ENCODE measurements at places on chromosomes 1 and 21.
A peak's percentile ranks its signal among the peaks of the same experiment; 100 is the strongest.

DNA sequence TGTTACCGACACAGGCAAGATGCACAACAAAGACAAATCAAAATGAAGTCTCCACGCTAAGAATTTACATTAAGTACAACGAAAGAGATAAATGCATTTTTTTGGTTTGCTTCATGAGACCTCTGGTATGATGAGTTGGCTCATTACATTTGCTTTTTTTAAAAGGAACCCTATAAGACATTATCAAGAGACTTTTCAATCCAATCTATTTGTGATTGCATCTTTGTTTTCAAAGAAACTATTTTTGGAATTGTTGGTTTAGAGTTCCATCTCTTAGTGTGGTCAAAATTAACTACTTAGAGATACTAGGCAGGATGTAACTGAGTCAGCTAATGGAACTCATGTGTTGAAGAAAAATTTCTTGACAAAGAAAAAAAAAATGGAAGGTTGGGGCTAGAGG is 200.1 kb downstream of the ZC3H11B start:
- no peak for DNase-seq

- DNase-seq = no peak
These were observed 6.9 kb upstream of the PLA2G2D start for GRCh38 chr1:20126041-20126805.

- no peak for DNase-seq
These were observed 27.1 kb upstream of the DAB1 start for GRCh38 chr1:57450981-57451380.

GRCh38 chr1:53484705-53485477 is 25.7 kb downstream of the DMRTB1 start:
- no peak for DNase-seq

DNA sequence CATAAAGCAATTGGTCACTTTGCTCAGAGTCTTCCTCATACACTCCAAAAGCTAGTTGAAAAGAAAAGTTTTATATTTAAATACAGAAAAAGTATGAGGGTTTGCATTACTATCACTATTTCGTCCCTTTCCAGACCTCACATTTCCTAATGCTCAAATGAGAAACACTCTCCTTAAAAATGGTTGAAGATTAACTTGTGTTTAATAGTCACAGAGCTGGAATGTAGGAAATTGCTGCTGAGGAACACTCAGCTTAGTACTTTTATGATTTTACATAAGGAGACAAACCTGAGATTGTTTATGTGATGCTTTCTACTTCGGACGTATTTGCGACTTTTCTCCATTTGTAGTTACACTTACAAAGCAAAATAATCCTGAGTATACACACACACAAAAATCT is 39.8 kb downstream of the MYSM1 start:
- no peak for DNase-seq

- no peak for DNase-seq
These were observed 511.0 kb upstream of the CAMK1G start for GRCh38 chr1:209072481-209072880.

DNA sequence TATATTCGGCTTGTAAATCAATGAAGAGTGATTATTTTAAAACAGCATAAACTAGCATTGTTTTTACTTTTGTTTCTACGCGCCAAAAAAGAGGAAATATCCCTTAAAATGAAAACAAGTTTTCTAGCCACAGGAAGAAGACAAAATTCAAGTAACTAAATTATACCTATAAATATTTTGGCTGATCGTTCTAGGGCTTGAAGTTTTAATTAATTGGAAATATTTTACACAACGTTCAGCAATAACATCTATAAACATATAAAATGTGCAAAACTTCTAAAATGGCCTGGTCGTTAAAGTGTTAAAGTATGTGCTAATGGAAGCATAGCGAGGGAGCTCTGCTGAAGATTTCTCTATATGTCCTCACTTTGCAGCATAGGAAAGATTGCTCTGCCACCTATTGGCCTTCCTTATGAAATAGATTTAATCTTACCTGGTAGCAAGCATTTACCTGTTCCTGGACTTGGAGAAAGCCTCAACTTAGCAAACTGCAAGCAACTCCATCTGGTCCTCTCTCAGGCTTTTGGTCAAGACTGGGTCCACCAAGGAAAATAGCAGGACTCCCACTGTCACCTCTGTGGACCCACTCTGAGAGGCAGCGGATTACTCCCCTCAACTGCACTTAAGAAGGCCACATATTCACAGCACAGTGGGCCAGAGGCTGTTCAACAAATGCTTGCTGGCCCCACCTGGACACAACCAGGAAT is 351.3 kb upstream of the RUNX1 start:
- DNase-seq = peak; percentile 21

- no peak for DNase-seq
These were observed 453.7 kb downstream of the TTLL7 start for GRCh38 chr1:83545066-83545862.

DNA sequence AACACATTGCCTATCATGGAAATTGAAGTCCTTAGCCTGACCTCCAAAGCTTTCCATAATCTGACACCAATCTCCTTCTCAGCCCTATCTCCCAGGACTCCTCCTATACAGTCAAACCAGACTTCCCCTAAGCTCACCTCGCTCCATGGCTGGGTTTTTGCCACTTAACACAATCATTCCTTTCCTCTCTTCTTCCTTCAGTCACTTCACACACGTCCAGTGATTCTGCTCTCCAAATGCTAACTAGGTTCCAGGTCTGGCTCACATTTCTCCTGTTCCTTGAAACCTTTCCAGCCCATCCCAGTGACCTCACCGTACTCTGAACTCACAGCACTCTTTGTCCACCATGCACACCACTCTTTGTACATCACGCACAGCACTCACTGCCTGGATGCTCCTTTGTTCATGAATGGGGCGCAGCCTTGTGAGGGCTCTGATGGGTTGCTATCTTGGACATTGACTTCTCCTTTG is 98.4 kb downstream of the GLUL start:
- no peak for DNase-seq

DNA sequence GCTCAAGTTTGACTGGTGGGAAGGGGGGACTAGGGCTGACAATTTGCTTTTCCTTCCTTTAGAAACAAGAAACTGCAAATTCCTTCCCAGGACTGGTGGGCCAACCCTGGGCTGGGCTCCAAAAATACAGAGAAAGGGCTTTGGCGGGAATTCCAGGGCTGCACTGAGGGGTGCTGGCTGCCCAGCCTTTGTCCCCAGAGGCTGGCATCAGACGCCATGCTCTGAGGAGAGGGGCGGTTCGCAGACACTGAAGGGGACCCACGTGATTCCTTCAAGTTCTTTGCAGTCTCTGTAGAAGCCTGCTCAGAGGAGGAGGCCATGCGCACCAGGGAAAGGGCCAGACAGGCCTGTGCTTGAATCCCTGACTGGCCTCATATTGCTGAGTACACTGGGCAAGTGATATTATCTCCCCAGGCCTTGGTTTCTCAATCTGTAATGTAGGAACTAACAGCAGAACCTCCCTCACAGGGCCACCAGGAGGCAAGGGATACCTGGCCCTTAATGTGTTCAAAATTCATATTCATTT is 119.5 kb downstream of the EPHB2 start:
- DNase-seq = peak; percentile 20

DNA sequence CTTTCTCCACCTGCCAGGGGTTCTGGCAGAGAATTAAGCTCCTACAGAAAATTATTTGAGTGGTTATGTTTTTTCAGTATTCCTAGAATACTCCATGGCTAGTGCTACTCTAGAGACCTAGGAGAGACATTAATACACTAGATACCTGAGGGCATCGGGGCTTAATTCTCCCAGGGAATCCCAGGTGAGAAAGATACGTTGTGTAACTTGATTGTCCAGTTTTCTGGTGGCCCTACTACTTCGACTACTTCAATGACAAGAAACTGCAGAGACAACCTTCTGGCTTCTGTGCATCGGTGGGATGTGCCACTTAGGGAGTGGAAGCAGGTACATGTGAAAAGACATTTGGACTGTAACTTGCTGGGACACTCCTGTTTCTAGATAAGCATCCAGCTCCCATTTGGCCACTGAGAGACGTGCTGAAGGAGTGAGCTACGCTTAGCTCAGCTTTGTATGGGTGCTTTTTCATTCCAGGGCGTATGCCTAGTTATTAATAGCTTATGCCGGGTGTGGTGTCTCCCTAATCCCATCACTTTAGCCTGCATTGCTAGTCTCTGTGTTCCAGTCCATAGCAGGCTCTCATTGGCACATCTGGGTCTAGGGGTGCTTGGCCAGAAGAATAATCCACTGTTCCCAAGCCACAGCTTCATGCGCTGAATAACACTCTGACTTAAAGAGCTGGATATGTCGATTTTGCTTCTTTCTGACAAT is 300.7 kb downstream of the SIPA1L2 start:
- DNase-seq = no peak

DNA sequence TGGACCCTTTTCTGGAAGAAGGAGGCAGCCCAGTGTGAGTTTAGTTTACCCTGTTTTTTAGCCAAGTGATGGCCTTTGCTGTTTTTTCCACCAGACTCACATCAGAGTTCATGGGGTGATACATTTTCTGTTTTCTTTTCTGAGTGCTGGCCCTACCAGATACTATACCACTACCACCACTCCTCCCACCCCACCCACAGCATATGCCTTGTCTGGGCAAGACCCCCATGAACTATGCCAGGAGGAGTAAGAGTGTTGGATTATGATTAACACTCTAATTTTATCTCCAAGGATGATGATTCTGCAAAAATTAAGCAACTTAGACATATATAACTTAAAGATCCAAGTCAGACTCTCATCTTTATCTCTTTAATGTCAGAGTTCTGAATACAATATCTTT is 26.1 kb downstream of the FABP3 start:
- DNase-seq = no peak

- DNase-seq = no peak
These were observed 148.4 kb upstream of the MAP1LC3C start for GRCh38 chr1:242147096-242147976.

DNA sequence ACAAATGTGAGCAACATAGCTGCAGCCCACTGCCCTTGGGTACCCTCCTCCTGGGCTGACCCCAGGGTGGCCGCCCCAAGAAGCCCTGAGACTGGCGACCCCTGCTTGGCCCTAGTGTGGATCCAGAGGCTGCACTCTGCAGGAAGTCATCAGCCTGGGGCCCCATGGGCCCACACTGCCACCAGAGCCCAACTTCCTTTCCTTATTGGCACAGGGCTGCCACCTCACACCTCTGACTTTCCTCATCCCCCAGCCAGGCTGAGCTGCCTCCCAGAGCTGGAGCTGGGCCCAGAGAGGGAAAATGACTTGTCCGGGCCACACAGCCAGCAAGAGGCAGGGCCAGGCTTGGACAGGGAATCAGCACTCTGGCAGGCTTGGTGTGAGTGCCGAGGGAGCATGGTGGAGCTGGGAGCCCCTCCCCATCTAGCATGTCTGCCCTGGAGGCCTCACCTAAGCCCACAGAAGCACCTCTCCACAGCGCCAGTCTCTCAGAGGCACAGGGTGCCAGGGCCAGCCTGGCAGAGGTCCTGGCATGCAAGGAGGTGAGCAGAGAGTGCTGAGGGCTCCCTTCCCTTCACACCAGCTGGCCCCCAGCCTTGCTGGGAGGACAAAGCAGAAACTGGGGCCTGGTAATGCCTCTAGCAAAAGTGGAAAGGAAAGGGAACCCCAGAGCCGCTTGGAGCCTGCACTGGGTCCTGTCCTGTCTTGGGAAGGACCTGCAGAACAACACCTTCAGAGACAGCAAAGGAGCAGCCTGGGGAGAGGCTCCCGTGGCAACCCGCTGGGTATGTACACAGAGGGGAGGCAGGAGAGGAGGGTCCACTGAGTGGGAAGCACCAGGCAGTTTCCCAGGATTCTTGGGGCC is 3.2 kb downstream of the RAP1GAP start:
- DNase-seq = peak; percentile 73

- DNase-seq = no peak
These were observed 69.0 kb downstream of the GRIK1 start for GRCh38 chr21:29870814-29871213.

DNA sequence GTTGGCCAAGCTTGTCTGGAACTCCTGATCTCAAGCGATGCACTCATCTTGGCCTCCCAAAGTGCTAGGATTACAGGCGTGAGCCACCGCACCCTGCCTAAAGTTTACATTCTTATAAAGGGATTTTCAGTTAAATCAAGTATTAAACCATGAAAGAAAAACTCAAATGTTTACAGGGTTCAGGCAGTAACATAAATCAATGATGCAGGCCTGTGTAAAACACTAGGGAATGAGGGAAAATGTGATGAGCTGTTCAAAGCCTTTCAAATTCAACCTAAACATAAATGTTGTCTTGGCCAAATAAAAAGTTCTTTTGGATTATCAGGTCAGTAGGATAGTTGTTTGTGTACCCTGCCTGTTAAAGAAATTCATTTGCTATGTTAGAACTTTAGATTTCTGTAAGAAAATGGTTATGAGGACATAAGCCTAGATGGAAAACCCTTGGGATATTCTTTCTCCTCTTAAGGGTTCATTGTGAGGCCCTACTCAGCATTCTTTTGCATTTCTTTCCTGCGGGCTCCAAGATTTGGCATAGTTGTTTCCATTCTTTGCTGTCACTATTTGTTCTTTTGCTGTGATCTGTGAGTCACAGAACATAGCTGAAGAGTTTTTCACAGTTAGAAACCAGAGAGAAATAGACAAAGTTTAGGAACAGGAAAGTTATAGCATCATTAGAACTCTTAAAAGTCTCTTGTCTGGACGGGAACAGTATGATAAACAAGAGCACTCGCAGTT is 8.9 kb upstream of the ZRANB2 start:
- no peak for DNase-seq

- DNase-seq = peak; percentile 27
These were observed 1.4 kb upstream of the BRINP3 start for GRCh38 chr1:190479050-190479397.

GRCh38 chr1:157497987-157498735 is 54.2 kb downstream of the FCRL5 start:
- DNase-seq = no peak
